ENCODE measurements at places on chromosomes 2 and 18. TPM values are rescaled to one million over a fixed set of nuclear protein-coding genes. Genes with fewer than 3 reads are reported as not detected.

Gene VIT
- total RNA-seq = 1.4 TPM

Gene SERPINB3
- not detected for total RNA-seq

Gene EFHD1
- not detected for total RNA-seq

Gene DNAJC5G
- not detected for total RNA-seq

Gene SLC8A1
- 17.9 TPM for total RNA-seq

Gene SERPINB11
- not detected for total RNA-seq

Gene INPP5D
- total RNA-seq = 0.29 TPM

Gene GALNT3
- total RNA-seq = 0.18 TPM

Gene SLC9A4
- total RNA-seq = not detected

Measured in myometrial cell (primary cell).